AG08395 (cell line): ENCODE measurements at places on chromosomes 6 and 20.

DNA sequence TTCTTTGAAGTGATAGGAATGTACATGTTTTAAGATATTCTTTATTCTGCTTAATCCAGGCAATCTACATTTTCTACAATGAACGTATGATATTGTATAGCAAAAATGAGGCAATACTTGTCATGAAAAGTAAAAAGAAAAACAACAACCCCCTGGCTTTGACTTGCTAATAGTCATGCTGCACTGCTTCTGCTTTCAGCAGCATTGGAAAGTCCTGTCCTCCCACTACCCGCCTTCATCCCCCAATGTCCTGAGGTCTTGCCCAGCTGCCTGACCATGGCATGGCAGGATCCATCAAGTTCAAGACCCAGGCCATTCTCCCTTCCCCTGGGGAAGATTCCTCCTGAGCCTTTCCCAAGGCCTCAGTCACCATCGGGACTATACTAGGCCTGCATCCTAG lies 156.5 kb downstream of the SH3BGRL2 start:
- no peak for DNase-seq

DNA sequence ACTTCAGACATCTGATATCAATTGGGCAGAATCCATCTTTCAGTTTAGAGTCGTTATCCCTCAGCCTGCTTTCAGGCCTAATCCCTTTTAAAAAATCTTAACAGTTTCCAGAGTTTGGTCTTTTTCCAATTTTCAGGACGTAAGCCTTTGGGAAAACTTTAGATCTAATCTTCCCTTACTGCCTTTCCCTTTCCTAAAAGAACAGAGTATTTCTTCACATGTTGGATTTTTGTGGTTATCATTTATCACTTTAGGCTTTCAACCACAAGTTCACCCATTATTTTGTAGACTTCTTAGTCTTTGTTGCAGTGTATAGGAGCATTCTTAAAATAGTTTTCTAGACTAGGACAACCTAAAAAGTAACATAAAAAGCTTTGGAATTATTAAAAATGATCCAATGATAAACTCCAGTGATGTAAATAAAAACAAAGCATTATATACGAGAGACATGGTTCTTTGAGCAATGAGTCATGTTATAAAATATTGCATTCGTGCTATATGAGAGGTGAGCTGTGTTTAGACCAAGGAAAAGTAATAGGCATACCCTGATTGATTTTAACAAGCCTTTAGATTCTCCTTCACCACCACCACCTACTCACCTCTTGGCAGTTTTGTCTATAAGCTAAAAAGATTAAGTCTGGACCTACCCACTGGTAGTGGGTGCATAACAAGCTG lies 90.4 kb upstream of the MCHR2 start:
- peak; percentile 41 for DNase-seq

DNA sequence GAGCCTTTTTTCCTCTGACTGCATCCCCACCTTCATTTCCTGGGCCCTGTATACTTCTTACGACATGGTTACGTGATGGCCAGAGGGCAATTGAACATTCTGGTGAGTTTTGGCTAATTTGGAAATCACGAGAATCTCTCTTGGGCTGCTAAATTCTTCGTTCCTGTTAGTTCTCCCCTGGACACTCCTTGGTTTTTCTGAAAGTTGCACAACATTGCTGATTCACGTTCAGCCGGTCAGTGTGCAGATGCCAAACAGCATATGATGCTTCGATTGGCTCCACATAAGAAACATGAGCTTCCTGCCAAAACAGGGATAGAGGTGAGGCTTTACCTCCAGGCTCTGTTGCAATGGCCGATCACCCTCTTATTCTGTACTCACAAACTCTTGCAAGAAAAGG lies 119.4 kb upstream of the LY86 start:
- DNase-seq = no peak

DNA sequence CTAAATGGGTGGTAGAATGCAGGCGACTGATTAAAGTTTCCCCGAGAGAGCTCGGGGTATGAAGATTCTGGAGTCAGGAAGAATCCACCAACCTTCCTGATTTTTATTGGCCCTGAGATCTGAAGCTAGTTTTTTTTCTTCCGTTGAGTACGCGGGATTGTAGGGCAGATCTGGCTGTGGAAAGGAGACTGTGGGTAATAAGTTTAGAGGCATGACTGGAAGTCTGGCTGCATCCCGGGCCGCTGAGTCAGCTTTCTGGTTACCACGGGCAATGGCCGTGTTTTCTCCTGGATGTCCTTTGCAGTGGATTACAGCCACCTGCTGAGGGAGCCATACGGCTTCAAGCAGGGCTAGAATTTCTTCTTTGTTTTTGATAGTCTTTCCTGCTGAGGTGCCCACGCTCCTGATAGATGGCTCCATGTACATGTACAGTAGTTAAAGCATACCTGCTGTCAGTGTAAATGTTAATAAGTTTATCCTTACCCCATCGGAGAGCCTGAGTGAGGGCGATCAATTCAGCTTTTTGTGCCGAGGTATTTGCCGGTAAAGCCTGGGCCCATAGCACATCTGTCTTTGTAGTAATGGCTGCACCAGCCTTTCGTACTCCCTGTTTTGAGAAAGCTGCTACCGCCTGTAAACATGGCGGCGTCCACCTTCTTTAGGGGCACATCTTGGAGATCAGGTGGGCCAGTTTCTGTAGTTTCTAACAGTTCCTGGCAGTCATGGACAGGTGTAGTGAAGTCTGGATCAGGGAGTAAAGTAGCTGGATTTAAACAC lies 154.0 kb downstream of the TRIM27 start:
- peak; percentile 68 for DNase-seq

DNA sequence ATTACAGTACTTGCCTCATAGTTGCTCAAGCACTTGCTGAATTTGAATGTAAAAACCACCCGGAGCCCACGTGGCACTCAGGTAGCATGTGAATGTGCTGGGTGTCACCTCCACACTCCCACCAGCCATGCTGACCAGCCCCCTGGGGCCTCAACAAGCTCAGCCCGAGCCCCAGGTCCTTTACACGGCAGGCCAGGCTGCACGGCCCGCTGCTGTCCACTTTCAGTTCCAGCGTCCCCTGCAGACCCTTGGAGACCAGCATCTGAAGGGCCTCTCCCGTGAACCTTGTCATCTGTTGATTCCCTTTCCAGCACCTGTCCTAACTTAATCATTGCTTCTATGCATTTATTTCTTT lies 33.3 kb upstream of the ZBP1 start:
- DNase-seq = no peak

- peak; percentile 90 for DNase-seq
Measured at GRCh38 chr6:37576336-37576737, 76.6 kb upstream of the CCDC167 start.

GRCh38 chr20:25290646-25291431 lies 43.0 kb downstream of the PYGB start:
- no peak for DNase-seq

DNA sequence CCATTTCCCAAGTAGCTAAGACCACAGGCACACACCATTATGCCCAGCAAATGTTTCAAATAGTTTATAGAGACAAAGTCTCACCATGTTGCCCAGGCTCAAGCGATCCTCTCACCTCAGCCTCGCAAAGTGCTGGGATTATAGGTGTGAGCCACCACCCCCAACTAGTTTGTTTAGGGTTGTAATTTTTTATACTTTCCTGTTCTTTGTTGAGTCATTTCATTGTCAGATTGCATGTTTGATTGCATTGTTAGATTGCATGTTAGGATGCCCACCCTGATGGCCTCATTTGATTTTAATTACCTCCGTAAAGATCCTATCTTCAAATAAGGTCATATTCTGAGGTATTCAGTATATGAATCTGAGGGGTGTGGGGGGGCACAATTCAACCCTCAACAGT lies 73.3 kb upstream of the SASH1 start:
- DNase-seq = no peak

GRCh38 chr20:48769069-48769983 lies 58.5 kb downstream of the PREX1 start:
- no peak for DNase-seq

- no peak for DNase-seq
Measured at GRCh38 chr6:652865-653264, 4.0 kb downstream of the HUS1B start.

- DNase-seq = no peak
Measured at GRCh38 chr20:36957875-36958667, 6.6 kb upstream of the SAMHD1 start.

DNA sequence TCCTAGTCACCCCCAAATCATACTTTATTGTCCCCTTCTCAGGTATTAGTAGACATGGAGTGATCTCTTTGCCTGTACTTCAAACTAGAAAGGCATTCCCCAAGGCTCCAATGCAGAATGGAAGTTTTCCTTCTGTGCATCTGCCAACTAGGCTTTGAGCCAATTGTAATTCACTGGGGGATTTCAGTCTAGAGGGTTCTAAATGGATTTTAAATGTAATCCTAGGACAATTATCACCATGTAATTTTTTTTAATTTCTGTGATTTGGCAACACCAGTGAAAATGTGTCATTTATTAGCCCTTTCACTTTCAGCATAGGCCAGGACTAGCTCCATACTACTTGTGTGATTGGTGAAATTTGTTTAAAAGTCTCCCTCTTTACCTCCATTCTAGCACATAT lies 557.6 kb upstream of the MARCKS start:
- no peak for DNase-seq

DNA sequence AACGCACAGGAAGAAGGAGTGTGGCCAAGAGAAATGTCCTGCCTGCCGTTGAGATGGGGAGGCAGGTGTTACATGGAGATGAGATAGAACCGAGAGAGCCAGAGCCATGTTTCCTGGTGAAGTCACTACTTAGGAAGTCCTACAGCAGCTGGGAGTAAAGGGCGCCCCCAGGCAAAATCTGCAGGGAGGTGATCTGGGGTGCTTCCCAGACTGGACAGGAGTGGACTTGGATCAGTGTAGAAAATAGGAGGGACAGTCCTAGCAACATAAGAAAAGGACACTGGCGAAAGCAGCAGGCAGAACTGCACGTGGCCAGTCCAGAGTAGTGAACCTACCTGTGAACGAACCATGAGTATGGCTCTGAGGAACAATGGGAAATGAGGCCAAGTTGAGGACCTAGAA lies 85.3 kb downstream of the CD164 start:
- no peak for DNase-seq

DNA sequence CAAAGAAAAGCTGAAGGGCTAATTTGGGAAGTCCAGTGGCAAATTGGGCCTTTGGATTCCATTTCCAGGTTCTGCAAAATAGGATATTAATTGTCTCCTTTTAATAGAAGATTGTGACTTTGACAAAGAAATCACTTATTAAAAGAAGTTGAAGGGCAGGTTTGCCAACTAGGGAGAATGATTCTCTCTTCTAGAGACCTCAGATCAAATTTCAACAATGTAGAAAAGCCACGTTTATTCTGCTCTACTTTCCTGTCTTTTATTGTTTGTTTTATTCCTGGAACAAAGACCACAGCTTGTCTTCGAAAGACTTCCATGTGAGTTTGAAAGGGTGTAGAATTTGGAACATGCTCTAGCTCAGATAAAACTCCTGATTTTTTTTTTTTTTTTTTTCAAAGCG lies 65.5 kb upstream of the PRL start:
- DNase-seq = no peak

DNA sequence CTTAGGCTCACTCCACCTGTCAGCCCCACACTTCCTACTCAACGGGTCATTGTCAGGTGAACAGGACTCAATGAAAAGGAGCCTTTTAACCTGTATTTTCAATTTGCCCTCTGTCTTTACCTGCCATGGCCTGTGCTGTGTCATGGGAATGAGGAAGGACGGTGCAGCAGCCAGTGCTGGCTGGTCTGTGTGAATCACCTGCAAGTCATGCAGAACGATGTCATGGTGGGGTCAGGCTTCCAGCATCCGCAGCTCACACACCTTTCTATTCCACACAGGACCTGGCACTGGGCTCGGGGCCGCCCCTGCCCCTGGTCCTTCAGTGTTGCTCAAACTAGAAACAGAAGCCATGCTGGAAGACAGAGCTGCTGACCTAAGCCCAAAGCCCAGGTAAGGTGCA lies 188.7 kb upstream of the GMDS start:
- DNase-seq = no peak

DNA sequence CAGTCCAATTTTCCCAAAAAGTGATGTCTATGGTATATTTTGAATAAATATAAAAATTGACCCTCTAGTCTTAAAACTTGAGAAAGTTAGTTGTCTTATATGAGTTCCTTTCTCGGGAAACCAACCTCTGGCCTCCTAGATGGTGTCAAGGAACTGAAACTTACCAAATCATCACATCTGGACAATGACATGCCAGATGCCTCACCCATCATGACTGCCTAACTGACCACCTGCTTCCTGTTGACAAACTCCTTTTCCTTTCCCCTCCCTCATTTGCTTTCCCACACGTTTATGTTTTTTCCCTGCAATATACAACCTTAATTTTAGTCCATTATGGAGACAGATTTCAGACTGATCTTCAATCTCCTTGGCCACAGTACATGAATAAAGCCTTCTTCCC lies 731.0 kb downstream of the EPHA7 start:
- DNase-seq = no peak

- no peak for DNase-seq
Measured at GRCh38 chr20:25214819-25215218, 19.3 kb downstream of the ENTPD6 start.

DNA sequence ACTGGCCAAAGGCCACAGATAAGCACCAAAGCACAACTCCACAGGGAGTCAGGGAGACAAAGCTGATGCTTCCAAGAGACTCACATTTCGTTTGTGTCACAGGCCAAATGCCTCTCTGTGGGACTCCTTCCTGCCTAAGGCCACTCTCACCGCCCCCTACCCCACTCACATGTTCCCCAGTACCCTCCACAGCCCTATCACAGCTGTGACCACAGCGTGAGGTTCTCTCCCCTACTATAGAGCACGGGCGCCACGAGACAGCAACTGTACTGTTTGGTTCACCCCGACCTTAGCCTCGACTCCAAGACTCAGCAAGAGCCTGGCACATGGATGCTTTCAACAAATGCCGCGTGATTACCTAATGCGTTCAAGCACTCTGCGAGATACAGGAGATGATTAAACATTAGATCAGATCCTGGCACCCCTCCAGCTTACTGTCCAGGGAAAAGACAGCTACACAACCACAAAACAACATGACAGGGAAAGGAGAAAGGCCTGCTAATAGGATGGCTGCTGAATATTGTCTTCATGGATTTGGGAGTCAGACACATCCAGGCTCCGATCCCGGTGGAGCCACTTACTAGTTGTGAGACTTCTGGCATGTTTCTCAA lies 105.5 kb downstream of the AGPAT4 start:
- DNase-seq = peak; percentile 80

- no peak for DNase-seq
Measured at GRCh38 chr20:36279776-36280175, 26.4 kb upstream of the DLGAP4 start.

DNA sequence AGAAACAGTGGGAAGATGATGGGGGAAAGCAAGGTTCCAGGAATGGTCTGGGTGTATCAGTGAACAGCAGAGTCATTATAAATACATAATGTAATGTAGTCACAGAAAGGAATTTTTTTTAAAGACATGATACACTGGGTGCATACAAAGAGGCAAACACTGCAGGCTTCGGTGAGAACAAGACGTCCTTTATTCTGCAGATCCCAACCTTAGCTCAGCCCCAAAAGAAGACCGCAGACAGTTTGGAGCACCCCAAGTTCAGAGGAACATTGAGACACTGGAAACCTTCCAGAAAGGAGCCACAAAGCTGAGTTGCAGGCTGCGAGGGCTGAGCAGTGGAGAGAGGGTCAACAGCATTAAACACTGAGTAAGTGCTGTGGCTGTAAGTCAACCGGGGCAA lies 30.6 kb upstream of the FOXC1 start:
- DNase-seq = no peak

- DNase-seq = no peak
Measured at GRCh38 chr20:48817367-48818030, 10.3 kb downstream of the PREX1 start.
